Mammary epithelial cell (primary cell): ENCODE measurements at places on chromosomes 2 and 18.

- peak; percentile 90 for DNase-seq
These were observed 12.6 kb upstream of the FIGN start for GRCh38 chr2:163748420-163748819.

GRCh38 chr2:97775074-97775473 lies 61.7 kb downstream of the ZAP70 start:
- DNase-seq: no peak

- no peak for DNase-seq
These were observed 1337.2 kb upstream of the NXPH2 start for GRCh38 chr2:140117386-140117785.

GRCh38 chr2:42495611-42496010 lies 1.8 kb upstream of the KCNG3 start:
- no peak for DNase-seq

GRCh38 chr2:235769046-235769445 lies 275.2 kb downstream of the AGAP1 start:
- DNase-seq: no peak
